HT1080 (cell line): ENCODE measurements at places on chromosomes 7 and 10.

DNA sequence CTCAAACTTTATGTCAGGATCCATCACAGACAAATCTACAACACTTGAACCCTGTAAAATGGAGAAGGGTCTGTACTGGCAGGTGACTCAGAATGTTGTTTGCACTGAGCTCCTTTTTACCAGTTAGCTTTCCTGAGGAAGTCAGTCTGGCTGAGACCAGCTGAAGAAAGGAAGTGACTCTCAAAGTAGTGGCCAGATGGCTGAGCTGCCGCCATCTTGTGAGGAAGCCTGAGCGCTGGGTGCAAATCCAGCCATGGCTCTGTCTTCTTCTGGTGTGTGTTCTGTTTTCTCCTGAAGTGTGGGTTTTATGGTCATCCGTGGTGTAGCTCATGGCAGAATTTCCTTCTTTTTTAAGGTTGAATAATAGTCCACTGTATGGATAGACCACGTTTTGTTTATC lies 25.5 kb upstream of the ECHDC3 start:
- DNase-seq: peak; percentile 11

GRCh38 chr7:132251327-132251659 lies 325.0 kb downstream of the PLXNA4 start:
- DNase-seq: peak; percentile 69

- DNase-seq: no peak
Observed at GRCh38 chr7:111528331-111528730, 34.0 kb downstream of the IMMP2L start.

DNA sequence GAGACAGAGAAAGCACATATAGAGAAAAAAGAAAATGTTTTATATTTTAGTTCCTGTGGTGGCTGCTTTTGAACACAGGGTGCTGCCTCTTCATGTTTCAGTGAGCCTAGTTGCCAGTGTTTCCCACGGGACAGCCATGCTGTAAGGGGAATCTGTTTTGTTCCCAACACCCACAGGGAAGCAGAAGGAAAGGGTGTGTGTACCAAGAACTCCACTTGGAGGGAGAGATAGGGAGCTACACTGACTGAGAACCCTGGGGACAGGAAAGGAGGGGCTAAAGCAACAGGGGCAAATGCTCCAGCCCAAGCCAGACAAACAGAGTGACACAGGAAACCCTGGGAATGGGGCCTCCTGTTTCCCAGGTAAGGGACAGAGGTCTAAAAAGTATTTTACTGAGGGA lies 40.2 kb downstream of the FRMPD2 start:
- DNase-seq: no peak

- no peak for DNase-seq
Observed at GRCh38 chr10:133239990-133240389, 2.3 kb downstream of the VENTX start.

- DNase-seq: peak; percentile 87
Observed at GRCh38 chr10:116891208-116891607, 41.9 kb downstream of the ENO4 start.

DNA sequence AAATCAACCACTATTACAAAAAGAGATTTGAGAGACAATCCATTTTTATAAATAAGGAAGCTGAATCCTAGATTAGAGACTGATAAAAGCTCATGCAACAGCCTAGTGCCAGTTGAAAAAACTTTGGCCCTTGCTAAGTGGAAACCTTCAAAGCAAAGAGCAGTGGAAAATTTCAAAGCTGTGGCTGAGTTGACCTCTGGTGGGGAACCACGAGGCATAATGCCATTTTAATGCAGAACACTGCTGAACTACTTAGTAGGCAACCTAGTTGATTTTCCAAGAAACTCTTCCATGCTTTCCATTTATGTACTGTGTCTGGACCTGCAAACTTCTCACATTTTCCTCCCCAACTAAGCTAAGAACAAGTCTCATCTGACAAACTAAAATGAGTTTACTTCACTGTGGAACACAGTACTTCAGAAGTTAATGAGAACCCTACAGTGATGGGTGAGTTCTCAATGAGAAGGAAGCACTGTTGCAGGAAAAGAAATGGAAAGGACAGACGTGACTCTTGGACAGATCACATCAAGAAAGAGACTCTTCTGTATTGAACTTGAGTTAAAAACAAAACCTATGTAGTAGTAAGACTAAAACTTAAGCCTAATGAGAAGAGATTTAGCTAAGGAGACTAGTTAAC lies 19.5 kb downstream of the FZD9 start:
- no peak for DNase-seq

DNA sequence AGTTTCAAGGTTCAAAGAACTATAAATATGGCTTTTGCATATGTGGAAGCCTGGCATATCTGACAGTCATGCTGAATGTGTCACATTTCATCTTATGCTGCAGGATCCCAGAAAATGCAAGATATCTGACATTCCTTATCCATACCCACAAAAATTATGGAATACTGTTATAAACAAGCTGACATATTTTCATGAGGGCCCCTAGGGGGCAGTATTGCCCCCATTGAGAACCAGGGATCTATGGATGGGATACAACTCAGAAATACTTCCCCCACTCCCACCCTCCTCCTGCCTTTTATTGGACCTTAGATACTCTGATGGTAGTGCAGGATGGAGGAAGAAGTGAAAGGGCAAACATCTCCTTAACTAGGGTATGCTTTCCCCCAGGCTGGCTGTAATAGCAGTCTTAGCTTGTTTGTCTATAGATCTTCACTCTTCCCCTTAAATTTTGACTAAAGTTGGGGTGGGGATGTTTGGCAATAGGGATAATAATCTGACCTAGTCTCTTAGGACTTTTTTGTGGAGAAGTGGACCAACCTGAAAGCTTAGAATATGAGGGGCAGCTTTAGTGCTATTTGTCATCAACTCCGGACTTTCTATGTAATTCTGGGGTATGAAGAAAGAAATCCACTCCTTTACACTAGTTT lies 3.5 kb upstream of the GNGT1 start:
- DNase-seq: peak; percentile 27

- DNase-seq: no peak
Observed at GRCh38 chr10:132249824-132250375, 57.9 kb downstream of the STK32C start.

GRCh38 chr7:3697472-3697871 lies 396.4 kb downstream of the SDK1 start:
- DNase-seq: no peak

- DNase-seq: no peak
Observed at GRCh38 chr7:135493362-135493761, 16.5 kb downstream of the CNOT4 start.

DNA sequence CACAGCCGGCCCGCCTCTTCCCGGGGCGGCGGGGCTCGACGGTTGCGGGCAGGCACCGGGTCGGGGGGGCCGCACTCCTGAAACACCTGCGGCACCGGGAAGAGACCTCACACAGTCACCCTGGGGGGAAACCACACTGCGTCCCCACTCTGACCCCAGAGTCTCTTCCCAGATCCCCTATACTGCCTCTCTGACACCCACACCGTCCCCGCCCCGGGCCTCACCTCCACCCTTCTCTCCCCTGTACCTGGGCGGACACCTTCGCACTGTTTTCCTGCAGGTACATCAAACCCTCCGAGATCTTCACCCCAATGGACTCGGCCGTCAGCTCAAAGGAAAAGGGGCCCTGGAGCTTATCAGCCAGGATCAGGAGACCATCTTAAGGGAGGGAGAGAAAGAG lies 3.4 kb upstream of the GAL3ST4 start:
- no peak for DNase-seq

GRCh38 chr10:99346247-99346646 lies 17.1 kb downstream of the CNNM1 start:
- no peak for DNase-seq

GRCh38 chr10:131252567-131253276 lies 58.8 kb downstream of the TCERG1L start:
- no peak for DNase-seq

GRCh38 chr10:66176772-66177171 lies 749.1 kb upstream of the LRRTM3 start:
- no peak for DNase-seq

DNA sequence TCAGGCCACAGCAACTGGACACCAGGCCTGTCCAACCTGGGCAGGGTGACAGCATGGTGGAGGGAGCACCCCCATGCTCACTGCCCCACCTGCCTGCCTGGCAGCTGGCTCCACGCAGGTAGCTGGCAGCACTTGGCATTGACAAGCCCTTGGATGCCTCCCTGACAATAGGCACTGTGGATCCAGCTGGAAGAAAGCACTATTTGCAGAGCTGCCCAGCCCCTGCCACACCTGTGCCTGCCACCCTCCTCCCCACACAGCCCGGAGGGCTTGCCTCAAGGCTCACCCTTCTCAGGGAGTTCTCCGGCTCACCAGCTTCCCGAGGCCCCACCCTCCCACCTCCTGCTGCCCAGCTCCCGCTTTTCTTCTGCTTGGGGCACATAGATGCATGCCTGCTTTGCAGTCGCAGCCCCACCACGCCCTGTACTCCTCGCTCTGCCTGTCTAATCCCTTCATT lies 160.1 kb downstream of the NEURL1 start:
- DNase-seq: no peak

DNA sequence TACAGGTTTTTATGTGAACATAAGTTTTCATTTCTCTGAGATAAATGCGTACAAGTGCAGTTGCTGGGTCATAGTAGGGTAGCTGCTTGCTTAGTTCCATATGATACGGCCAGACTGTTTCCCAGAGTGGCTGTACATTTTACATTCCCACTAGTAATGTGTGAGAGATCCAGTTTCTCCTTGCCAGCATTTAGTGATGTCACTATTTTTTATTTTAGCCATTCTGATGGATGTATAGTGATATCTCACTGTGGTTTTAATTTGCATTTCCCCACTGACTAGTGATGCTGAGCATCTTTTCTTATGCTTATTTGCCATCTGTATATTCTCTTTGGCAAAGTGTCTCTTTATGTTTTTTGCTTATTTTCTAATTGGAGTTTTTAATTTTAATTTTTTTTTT lies 4.2 kb downstream of the ZMIZ2 start:
- no peak for DNase-seq

DNA sequence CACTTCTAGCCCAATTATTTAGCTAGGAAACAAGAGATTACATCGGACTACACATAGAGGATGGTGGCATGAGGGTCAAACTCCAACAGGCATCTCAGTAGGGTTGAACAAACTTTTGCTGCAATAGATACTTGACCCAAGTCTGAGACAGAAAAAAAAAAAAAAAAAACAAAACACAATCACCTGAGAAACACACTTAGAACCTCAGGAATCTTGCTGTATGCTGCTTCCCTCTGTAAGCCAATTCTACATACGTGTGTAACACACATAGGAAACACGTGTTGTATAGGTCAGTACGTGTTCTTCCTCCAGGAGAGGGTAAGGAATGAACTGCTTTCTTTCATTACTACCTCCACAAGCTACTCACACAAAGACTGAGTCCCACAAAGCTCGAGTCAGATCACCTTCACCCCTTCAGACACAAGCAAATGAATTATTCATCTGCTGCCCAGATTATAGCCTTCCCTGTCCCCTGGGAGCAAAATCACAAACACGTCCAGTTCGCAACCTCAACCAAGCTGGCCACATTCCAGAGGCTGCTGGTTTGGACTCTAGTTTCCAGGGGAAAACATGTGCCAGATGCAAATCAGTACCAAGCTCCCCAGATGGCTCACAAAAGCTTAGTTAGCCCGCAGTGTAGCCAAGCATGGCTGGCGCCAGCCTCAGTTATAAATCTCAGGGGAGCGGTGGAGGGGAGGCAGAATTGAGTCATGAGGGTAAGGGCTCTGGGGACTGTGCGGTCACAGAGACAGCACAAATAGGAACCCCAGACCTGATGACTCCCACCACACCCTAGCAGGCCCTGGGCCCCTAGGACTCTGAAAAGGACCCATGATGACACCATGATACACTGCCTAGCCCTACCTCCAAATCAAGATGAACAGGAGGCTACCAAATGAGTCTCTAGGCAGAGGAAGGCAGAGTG lies 15.1 kb downstream of the PSAP start:
- no peak for DNase-seq

DNA sequence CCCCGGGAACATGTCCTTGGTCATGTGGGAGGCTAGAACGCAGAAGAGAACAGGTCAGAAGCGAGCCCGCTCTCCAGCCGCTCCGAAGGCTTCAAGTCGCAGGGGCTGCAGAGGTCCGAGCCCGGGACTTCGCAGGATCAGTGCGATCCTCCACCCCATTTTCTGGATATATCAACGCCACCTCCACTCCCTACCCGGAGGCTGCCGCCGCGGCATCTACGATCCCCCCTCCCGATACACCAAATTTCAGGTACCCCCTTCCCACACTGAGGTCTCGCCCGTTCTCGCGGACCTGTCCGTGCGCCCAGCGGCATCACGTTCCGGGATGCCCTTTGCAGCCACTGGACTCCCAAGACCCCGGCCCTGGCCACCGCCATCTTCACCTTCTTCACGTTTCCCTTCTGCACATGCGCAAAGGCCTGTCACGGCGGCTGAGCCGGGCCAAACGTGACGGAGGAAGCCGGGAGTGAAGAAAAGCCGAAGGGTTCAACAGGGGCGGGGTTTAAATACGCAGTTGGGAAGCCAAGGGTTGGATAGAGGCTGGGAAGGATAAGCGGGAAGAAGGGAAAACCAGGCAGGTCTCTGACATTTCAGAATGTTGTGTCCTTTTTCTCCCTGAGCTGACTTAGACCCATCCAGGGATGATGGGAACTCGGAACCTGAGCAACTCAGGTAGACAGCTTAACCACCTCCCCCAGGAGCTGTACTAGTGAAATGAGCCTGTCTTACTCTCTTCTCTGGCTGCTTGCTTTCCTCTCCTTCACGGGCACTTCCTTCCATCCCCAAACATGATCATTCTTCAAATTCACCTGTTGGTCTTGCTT lies at the start of gene NDUFB8:
Gene NDUFB8, minus strand, starts transcription at position 397 of the 824 bp plus-strand sequence. Its CDS starts 20 bp downstream, at position 377.
- peak; percentile 76 for DNase-seq

DNA sequence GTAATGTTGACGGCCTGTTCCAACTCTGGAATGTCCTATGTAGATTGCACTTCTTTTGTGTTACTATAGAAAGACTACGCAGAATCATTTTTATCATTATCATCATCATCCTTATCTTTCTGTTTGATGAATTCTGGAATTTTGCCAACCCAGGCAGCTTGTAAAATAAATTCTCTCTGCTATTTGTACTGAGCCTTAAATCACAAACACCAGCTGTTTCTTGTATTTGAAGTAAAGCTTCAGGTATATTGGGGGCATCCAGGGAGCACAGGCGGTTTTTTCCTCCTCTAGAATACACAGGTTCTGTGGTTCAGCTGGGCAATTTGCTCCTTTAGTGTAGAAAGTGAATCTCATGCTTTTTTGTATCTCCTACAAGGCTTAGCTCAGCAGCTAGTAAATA lies 14.9 kb upstream of the CPA5 start:
- DNase-seq: no peak

DNA sequence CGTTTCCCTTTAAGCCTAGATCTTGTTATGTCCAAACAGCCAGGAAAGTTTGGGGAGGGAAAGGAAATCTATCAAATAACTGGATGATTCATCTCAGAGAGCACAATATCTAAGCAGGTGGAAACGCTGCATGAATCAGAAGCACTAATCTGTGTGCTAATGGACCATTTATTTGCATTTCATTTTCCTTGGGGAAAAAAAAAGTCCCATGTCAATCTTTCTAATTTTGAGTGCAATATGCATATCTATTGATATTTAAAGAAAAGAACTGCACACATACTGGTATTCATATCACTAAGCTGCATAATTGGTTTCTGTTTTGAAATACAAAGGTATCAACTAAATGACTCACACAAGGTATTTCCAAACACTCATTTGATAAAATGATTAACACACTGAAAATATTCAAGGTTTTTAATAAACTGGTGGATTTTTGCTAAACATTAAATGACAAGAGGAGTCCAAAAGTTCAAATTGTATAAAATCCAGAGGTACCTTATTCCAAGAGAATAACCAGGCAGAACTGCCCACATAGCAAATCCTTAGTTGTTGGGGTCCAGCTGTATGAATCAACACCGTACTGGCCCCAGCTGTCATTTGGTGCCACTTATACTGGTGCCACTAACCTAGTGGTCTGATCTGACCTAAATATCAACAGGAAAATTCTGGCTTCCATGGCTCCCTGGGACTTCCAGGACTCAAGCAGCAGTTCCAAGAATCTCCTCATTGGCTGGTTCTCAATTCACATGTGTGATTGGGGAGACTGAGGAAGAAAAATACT lies 122.2 kb upstream of the SP4 start:
- DNase-seq: no peak
